Astrocyte of the cerebellum (primary cell): ENCODE measurements at places on chromosomes 6 and 20.
A peak's percentile ranks its signal among the peaks of the same experiment; 100 is the strongest.

DNA sequence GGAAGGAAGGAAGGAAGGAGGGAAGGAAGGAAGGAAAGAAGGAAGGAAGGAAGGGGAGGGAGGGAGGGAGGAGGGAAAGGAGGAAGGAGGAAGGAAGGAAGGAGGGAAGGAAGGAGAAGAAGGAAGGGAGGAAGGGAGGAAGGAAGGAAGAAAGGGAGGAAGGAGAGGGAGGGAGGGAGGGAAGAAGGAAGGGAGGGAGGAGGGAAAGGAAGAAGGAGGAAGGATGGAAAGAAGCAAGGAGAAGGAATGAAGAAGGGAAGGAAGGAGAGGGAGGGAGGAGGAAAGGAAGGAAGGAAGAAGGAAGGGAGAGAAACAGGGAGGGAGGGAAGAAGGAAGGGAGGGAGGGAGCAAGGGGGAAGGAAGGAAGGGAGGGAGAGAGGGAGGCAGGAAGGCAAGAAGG lies 204.9 kb downstream of the PHACTR1 start:
- DNase-seq: no peak

DNA sequence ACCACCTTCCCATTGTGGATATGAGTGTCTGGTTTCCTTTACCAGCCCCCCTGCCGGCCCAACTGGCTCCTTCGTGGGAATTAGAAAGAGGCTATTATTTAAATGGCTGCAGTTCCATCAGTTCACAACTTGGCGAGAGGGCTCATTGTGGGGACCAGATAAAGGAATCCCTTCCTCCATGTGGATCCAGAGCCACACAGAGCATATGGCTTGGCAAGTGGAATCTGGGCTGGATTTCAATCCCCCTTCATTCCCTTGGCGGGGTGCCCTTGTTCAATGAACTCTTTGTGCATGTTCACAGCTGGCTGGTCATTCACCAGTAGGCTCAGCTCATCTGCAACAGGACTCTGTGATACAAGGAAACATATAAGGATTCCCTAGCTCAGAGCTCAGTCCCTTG lies 140.6 kb downstream of the OPN5 start:
- DNase-seq: peak; percentile 15

DNA sequence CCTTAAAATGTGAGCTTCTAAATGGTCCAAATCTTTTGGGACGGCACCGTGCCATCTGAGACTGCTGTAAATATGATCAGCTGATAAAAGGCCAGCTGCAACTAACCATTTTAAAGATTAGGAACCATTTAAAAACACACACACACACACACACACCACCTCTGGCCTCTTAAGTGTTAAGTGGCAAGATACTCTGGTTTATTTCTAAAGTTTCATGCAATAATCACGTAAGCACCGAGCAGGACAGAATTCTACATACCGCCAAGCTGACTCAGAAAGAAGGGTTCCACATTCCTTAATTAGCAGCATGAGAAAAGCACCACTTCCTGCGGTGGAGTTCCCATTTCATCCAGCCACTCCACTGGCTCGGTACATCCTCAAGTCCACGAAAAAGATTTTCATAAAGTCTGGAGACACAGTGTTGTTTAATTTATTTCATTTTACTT lies 17.8 kb upstream of the ZNF217 start:
- DNase-seq: peak; percentile 97

DNA sequence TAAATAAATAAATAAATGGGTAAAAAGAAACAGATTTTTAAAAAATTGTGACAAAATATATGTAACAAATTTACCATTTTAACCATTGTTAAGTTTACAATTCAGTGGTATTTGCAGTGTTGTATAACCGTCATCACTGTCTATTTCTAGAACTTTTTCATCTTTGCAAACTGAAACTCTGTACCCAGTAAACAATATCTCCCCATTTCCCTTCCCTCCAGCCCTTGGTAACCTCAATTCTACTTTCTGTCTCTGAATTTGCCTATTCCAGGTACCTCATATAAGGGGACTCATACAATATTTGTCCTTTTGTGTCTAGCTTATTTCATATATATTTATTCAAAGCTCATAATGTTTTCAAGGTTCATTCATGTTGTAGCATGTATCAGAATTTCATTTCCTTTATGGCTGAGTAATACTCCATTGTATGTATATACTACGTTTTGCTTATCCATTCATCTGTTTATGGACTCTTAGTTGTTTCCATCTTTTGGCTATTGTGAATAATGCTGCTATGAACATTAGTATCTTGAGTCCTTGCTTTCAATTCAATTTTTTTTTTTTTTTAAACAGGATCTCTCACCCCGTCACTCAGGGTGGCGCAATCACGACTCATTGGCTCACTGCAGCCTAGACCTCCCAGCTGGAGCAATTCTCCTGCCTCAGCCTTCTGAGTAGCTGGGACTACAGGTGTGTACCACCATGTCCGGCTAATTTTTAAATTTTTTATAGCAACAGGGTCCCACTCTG lies 8.9 kb downstream of the MANBAL start:
- no peak for DNase-seq

DNA sequence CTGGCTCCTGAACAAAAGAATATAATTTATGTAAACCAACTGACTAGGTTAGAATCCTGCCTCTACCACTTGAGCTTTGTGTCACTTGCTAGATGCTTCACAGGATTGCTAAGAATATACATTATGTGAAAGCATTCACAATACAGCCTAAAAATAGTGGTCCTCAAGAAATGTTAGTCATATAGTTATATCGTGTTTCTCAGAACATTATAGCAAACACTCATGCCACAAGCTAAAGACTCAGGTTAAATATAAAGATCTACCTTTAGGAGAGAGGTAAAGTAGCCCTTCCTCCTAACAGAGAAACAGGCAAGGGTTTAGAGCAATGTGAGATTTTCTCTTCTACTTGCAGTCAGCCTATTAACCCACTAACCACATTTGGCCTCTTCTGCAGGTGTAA lies 17.8 kb upstream of the ALDH8A1 start:
- no peak for DNase-seq

GRCh38 chr20:1595333-1595732 lies 24.5 kb downstream of the SIRPB1 start:
- DNase-seq: no peak

- no peak for DNase-seq
Measured at GRCh38 chr6:157650261-157650640, 172.8 kb upstream of the SNX9 start.

DNA sequence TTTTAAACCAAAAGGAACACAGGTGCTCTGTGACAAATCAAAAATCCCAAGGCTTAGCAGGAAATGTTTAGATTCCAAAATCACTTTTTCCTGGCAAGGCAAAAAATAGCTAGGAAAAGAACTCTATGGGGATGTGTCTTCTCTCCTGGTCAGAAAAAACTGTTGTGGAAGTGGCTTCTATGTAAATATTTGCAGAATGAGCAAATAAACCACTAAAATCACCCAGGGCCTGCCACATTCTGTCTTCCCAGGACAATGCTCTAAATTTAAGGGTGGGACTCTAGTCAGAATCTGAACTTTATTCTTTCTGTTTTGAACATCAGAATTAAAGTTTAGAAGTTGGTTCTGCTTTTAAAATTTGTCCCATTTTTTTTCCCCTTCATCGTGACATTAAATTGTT lies 29.3 kb downstream of the GCM1 start:
- DNase-seq: no peak

GRCh38 chr6:128235556-128235955 lies 284.8 kb downstream of the PTPRK start:
- DNase-seq: no peak

- no peak for DNase-seq
Measured at GRCh38 chr6:21342501-21342900, 251.1 kb upstream of the SOX4 start.

- DNase-seq: peak; percentile 66
Measured at GRCh38 chr6:33781131-33781975, 7.6 kb downstream of the LEMD2 start.

DNA sequence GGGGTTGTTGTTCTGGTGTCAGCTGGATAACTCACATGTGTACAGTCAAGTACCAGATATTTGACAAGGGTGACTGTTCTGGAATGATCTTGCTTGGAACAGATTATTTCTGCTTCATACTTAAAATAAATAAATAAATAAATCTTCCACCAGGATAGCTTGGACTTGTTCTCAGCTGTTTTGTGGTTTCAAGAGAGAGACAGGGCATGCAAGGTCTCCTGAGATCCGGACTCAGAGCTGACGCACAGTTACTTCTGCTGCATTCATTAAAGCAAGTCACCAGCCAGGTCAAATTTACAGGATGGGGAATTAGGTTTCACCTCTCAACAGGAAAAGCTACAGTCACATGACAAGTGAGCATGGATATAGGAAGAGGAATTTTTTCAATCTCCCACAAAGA lies 285.0 kb upstream of the SPTLC3 start:
- DNase-seq: no peak

- no peak for DNase-seq
Measured at GRCh38 chr6:32046450-32047083, 8.4 kb downstream of the CYP21A2 start.

GRCh38 chr6:141097471-141097870 lies 1035.3 kb upstream of the GJE1 start:
- DNase-seq: no peak

DNA sequence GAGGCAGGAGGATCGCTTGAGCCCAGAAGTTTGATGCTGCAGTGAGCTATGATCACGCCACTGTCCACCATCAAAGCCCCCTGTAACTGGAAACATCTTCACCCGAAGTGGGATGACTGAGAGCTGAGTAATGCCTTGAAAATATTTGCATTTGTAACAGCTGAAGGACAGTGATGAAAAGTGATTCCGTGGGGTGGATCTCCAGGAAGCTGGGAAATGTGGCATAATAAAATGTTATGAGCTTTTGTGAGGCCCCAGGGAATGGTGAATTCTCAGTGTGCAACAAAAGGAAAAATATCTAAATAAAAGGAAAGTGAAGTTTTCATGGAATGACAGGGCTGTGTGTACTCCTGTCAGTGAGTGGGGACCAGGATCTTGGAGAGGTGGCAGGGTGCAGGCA lies 92.0 kb downstream of the JAG1 start:
- no peak for DNase-seq

DNA sequence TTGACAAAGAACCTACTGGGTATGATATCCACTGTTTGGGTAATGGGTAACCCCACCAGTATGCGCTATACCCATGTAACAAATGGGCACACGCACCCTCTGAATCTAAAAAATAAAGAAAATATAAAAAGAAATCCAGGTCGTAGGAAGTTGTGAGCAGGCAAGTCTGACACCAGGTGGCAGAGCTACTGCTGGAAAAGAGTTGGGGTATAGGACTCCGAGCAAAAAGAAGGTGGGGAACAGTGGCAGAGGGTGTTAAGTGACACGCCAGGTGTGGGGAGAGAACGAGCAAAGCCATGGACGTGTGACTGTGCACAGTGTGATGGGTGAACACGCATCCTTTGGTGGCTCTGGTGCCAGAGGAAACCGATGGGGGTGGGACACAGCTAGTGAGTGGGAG lies 46.7 kb downstream of the NOX3 start:
- no peak for DNase-seq

DNA sequence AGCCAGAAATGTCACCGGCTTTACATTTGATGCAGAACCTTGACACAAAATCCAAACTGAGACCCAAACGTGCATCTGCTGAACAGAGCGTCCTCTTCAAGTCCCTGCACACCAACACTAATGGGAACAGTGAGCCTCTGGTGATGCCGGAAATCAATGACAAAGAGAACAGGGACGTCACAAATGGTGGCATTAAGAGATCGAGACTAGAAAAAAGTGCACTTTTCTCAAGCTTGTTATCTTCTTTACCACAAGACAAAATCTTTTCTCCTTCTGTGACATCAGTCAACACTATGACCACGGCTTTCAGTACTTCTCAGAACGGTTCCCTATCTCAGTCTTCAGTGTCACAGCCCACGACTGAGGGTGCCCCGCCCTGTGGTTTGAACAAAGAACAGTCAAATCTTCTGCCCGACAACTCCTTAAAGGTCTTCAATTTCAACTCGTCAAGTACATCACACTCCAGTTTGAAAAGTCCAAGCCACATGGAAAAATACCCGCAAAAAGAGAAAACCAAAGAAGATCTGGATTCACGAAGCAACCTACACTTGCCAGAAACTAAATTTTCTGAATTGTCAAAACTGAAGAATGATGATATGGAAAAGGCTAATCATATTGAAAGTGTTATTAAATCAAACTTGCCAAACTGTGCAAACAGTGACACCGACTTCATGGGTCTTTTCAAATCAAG lies 108.4 kb downstream of the RTN4IP1 start:
- DNase-seq: no peak

DNA sequence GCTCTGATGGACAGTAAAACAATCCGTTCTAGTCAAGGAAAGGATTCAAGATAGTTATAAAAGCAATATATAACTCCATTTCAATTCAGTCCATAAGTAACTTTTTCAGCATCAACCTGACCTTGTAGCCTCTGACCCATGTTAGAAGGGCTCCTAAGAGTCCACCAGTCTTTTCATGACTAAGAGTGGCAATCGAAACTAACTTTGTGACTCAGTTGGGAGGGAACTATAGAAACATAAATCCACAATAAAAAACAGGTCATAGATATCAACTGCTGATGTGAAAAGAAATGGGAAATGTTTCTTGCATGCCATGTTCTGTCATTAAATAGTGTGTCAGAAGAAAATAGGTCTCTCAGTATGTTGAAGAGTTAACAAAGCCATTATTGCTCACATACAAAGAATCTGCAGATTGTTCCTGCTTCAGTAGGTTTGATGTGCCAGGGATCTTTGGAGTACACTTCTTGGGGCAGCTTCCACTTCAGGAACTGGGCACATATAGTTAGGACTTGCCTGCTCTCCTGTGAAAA lies 16.2 kb upstream of the RBL1 start:
- no peak for DNase-seq

- DNase-seq: no peak
Measured at GRCh38 chr6:116406678-116407345, 36.1 kb downstream of the DSE start.

DNA sequence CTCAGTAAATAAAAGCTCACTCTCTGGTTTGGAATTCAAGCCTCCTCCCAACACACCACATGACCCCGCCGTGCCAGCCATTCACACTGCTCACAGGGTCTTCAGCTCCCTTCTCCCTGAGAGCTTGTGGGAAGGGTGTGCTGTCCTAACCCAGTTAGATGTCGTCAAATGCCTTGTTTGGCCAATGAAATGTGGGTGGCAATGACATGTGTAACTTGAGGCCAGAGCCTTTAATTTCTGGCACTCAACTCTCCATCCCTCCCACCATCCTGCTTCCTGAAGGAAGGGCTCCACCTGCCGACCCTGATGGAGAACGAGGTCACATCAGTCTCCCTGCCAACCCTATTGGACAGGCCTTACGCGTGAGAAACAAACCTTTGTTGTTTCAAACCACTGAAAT lies 224.5 kb upstream of the AGPAT4 start:
- peak; percentile 12 for DNase-seq

GRCh38 chr20:62826646-62827310 lies 9.9 kb downstream of the COL9A3 start:
- DNase-seq: no peak

GRCh38 chr6:44007818-44008621 lies 119.2 kb downstream of the MRPL14 start:
- DNase-seq: no peak
